ENCODE measurements at places on chromosomes 7 and 10. TPM values are rescaled to one million over a fixed set of nuclear protein-coding genes. Genes with fewer than 3 reads are reported as not detected.

Gene PCDH15
- polyA plus RNA-seq = not detected

Gene LMBR1
- polyA plus RNA-seq = 12.9 TPM

Gene AGAP5
- polyA plus RNA-seq = 1.7 TPM

Gene ERVW-1
- 0.19 TPM for polyA plus RNA-seq

Gene PRLHR
- polyA plus RNA-seq = not detected

Gene ZPBP
- 0.05 TPM for polyA plus RNA-seq

GRCh38 chr10:78808736-78809367, 259.9 kb upstream of the ZMIZ1 start:
- no peak overlapping the region for H3K4me3 ChIP-seq
- H3K27me3 ChIP-seq = no peaks in the 10 kb centered on the region
- peaks cover 11% of the 10 kb centered on the region for H3K4me1 ChIP-seq
- H3K27ac ChIP-seq = no peak overlapping the region
- H3K36me3 ChIP-seq = no peaks in the 10 kb centered on the region

GRCh38 chr10:5575144-5575481, 50.4 kb downstream of the CALML3 start:
- DNase-seq = no peak
- H3K4me1 ChIP-seq = peaks cover 39% of the 10 kb centered on the region
- H3K36me3 ChIP-seq = no peaks in the 10 kb centered on the region
- no peaks in the 10 kb centered on the region for H3K27me3 ChIP-seq

- no peaks in the 10 kb centered on the region for H3K4me1 ChIP-seq
- no peak overlapping the region for H3K27ac ChIP-seq
- H3K27me3 ChIP-seq = no peaks in the 10 kb centered on the region
Measured at GRCh38 chr7:5603241-5604140, 178.0 kb downstream of the RNF216 start.

GRCh38 chr7:156096771-156097538, 284.7 kb upstream of the SHH start:
- DNase-seq = no peak
- no peaks in the 10 kb centered on the region for H3K4me1 ChIP-seq
- no peak overlapping the region for H3K27ac ChIP-seq
- no peaks in the 10 kb centered on the region for H3K27me3 ChIP-seq
- no peak overlapping the region for H3K4me3 ChIP-seq
- H3K36me3 ChIP-seq = no peaks in the 10 kb centered on the region

- H3K4me1 ChIP-seq = no peaks in the 10 kb centered on the region
- H3K4me3 ChIP-seq = no peak overlapping the region
- peaks cover 15% of the 10 kb centered on the region for H3K36me3 ChIP-seq
- no peak overlapping the region for H3K27ac ChIP-seq
Measured at GRCh38 chr7:156832195-156832877, 60.6 kb downstream of the LMBR1 start.

GRCh38 chr7:134060874-134061273, 66.3 kb upstream of the LRGUK start:
- H3K36me3 ChIP-seq = no peaks in the 10 kb centered on the region
- H3K27me3 ChIP-seq = no peaks in the 10 kb centered on the region
- no peak for DNase-seq
- H3K4me3 ChIP-seq = no peak overlapping the region
- no peaks in the 10 kb centered on the region for H3K4me1 ChIP-seq

DNA sequence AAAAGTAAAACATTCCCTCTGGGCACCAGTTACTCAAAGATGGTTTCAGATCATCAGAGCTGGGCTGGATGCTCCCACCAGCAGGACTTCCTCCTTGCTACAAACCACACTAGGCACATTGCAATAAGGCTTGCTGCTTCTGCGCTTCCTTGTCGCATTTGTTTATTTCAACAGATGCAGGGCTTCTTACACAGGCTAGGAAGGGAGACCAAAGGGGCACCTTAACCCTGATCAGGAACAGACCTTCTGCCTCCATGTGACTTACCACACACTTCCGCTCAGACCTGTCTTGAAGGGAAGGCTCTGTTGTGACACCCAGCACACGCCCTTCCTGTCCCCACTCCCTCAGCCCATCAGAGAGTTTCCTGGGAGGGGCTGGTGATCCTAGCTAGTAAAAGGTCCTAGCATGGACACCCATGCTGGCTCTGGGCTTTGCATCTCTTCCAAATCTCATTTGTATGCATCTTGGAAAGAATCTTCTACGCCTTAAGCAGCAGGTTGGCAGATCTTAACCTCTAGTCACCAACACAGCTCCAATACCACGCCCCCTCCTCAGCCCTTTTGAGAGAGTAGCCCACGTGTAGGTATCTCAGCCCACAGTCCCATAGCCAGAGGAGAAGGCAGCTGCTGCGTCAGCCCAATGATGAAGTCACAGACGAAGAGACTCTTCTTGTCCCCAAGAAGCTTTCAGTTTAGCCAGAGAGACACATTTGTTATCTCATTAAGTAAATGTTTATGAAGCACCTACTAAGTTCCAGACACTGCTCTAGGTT, 47.1 kb upstream of the SVIL start:
- peaks cover 8% of the 10 kb centered on the region for H3K36me3 ChIP-seq
- H3K27ac ChIP-seq = no peak overlapping the region
- H3K27me3 ChIP-seq = no peaks in the 10 kb centered on the region
- no peaks in the 10 kb centered on the region for H3K4me1 ChIP-seq

GRCh38 chr7:134710854-134711624, 64.4 kb downstream of the BPGM start:
- H3K27me3 ChIP-seq = no peaks in the 10 kb centered on the region
- H3K27ac ChIP-seq = no peak overlapping the region
- no peaks in the 10 kb centered on the region for H3K4me1 ChIP-seq
- H3K36me3 ChIP-seq = no peaks in the 10 kb centered on the region
- H3K4me3 ChIP-seq = no peak overlapping the region

DNA sequence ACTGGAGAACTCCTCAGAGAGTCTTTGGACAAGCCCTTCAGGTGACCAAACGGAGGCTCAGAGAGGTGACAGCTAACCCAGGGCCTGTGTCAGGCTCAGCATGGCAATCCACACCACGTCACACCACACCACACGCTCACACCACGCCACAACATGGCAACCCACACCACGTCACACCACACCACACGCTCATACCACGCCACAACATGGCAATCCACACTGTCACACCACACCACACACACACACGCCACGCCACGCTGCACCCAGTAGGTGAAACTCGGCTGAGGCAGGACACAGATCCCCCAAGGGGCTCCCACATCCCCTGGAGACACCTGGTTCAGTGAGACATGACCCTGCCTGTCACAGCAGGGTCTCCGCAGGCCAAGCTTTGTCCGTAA, 107.3 kb downstream of the PDGFA start:
- no peaks in the 10 kb centered on the region for H3K36me3 ChIP-seq
- H3K4me3 ChIP-seq = no peak overlapping the region
- no peak for DNase-seq
- no peaks in the 10 kb centered on the region for H3K27me3 ChIP-seq
- H3K4me1 ChIP-seq = no peaks in the 10 kb centered on the region

DNA sequence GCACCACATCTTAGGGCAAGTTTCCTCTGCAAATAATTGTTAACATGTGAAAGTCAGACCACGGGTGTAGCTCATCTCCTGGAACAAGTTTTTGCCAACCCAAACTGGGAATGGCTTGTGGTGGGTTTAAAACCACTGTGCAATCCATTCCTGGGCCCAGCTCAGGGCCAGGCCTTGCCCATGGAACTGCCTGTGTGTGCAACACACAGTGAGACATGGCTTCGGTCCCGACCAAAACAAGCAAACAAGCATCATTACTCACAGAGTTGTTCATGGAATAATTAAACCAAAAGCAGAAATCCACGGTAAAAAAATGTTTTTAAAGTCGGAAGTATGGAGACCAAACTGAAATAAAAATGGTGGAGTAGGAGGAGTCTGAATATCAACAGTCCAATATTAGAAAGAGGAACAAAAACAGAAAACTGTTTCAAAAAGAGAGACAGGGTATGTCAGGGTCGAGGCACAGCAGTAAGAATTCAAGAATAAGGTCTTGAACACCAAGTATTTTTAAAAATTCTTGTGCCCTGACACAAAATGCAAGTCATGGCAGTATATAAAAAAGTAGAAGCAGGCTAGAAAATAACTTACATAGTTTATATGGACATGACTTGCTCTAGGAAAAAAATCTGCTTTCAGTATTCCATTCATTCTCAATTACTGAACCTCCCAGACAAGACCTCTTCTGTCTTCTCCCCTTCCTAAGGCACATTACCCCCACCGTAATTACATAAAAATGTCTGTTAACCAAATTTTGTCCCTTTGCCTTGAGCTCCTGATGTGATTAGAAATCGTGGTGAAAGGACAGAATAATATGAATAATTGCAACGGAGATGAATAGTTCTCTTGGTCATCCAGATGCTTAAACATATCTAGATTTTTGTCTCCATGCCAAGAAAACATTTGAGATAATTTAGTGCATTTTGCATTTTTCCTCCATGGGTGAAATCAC, 88.4 kb downstream of the FAS start:
- DNase-seq = no peak
- H3K27ac ChIP-seq = no peak overlapping the region
- H3K36me3 ChIP-seq = no peaks in the 10 kb centered on the region
- H3K4me3 ChIP-seq = no peak overlapping the region
- no peaks in the 10 kb centered on the region for H3K27me3 ChIP-seq
- no peaks in the 10 kb centered on the region for H3K4me1 ChIP-seq

GRCh38 chr10:100976906-100977305, 7.6 kb downstream of the SEMA4G start:
- H3K36me3 ChIP-seq = peaks cover 6% of the 10 kb centered on the region
- DNase-seq = peak; percentile 6
- no peak overlapping the region for H3K4me3 ChIP-seq
- H3K27me3 ChIP-seq = no peaks in the 10 kb centered on the region
- peaks cover 15% of the 10 kb centered on the region for H3K4me1 ChIP-seq

DNA sequence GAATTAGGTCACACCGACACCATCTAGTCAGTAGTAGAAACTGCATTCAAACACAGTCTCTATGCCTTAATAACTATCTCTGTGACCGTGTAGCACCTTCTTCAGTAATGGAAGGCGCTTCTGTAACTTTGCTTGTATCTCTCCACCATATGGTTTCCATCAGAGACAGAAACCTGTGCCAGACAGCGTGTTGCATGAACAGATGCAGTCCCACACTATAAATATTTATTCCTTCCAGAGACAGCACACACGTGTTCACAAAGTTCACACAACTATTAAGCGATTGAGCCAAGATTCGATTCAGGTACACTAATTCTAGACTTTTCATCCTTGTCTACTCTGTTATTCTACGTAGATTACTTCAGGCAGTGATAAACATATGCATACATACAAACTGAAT, 873.9 kb upstream of the MBL2 start:
- H3K4me3 ChIP-seq = no peak overlapping the region
- no peaks in the 10 kb centered on the region for H3K27me3 ChIP-seq
- H3K27ac ChIP-seq = no peak overlapping the region
- no peaks in the 10 kb centered on the region for H3K4me1 ChIP-seq

GRCh38 chr7:43933902-43934560, 7.8 kb downstream of the UBE2D4 start:
- H3K27me3 ChIP-seq = no peaks in the 10 kb centered on the region
- H3K36me3 ChIP-seq = no peaks in the 10 kb centered on the region
- no peak for DNase-seq
- no peak overlapping the region for H3K4me3 ChIP-seq
- peaks cover 6% of the 10 kb centered on the region for H3K4me1 ChIP-seq

DNA sequence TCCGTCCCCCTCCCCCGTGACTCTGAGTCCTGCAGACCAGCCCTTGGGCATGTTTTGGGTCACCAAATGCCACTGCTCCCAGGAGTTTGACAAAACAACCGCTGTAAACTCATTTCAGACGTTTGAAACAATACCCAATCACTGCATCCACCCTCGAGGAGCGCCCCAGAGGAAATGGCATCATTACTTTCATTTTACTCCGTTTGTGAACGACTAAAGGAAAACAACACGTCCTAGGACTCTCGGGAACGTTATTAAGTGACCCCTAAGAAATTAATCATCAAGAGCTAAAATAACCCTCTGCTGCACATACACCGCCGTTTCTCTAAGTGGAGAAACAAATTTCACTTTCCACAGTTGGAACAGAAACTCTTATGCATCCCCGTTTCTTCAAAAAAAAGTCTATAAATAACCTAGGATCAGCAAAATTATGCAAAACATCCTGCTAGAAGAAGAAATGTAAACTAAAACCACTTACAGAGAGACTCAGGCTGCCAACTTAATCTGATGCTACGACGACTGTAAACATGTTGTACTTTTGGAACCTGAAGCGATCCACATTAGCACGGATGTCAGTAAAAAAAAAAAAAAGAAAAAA, 109.9 kb upstream of the EFCAB10 start:
- H3K4me3 ChIP-seq = peak overlapping the region; percentile 65
- DNase-seq = no peak
- H3K27ac ChIP-seq = peak overlapping the region; percentile 84
- H3K36me3 ChIP-seq = no peaks in the 10 kb centered on the region

DNA sequence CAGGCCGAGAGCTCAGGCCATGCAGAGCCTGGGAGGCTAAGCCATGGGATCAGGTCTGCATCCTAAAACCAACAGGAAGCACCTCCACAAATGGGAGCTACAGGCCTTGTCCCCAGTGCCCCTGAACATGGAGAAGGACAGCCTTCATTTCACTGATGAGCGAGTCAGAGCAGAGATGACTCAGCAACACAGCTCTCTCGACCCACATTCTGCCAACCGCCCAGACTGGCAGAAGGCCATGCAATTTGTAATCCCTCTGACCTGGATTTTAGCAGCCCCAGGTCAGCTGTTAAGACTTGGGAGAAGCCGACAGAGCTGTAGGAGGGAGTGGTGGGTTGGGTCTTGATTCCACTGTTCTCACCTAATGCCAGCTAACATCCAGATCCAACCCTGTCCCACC, 25.5 kb downstream of the VOPP1 start:
- H3K4me3 ChIP-seq = no peak overlapping the region
- peak overlapping the region; percentile 39 for H3K27ac ChIP-seq
- peaks cover 6% of the 10 kb centered on the region for H3K4me1 ChIP-seq
- H3K36me3 ChIP-seq = no peaks in the 10 kb centered on the region
- DNase-seq = no peak

DNA sequence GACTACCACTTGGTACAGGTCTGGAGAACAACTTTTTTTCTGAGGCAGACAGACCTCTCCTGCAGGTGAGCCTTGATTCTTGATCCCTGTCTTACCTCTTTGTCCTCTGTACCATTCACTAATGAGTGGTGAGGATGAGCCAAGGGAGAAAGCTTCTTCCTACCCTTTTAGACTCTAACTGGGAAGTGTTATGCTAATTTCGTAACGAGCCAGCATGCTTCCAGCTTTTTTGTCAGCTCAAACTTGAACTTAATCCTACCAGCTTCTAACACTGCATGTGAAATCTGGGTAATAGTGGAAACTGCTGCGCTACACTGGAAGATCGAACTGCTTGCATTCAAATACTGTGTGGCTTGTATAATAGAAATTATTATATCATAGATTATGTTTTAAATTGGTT, 87.0 kb downstream of the NEUROD6 start:
- no peak overlapping the region for H3K27ac ChIP-seq
- H3K4me1 ChIP-seq = no peaks in the 10 kb centered on the region
- H3K36me3 ChIP-seq = no peaks in the 10 kb centered on the region
- no peak for DNase-seq
- H3K4me3 ChIP-seq = no peak overlapping the region
- H3K27me3 ChIP-seq = no peaks in the 10 kb centered on the region

Data from liver (tissue), 10 donors.